Amniotic epithelial cell (primary cell): ENCODE measurements at places on chromosomes 2 and 18.

DNA sequence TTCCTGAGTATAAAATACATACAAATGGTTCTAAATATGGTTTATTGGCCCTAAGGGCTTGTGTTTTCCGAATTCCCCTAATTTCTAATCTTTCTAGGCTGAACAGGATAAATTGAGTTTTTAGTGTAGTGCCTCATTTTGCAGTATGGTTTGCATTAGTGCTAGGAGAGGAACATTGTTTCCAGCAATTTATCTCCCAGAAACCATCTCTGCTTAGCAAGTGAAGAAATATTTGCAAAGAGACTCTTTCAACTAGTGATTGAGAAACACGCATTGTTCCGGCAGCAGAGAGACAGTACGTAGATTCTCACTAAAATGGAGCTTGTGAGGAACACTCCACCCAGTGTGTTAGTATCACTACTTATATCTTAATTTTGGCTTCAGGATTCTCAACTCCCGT is 177.8 kb upstream of the EPAS1 start:
- DNase-seq, result peak; percentile 84

- peak; percentile 81 for DNase-seq
These were observed 68.4 kb downstream of the PID1 start for GRCh38 chr2:229202646-229203045.

DNA sequence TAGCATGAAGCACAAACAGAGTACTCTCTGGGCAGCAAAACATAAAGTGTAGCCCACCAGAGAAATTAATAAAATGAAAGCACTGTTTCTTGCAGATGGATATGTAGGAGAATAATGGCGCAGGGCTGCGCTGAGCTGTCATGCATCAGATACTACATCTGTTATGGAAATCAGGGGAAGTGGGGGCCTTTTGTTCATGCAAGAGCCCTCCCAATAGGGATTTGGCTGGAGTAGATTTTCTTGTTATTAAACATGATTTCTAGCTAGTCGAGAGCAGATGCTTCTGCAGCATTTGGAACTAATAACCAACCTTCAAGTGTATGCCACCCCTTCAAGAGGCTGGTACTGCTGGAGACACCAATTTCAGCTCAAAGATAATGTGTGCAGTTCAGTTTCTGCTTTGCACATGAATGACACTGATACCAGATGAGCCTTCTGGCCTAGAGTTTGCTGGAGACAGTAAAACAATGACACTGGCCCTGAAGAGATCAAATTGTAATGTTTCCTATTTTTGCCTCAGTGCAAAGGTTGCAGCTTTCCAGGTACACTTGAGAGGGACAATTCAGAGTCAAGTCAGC is 58.0 kb downstream of the RND3 start:
- no peak for DNase-seq

- no peak for DNase-seq
These were observed 44.7 kb upstream of the TNP1 start for GRCh38 chr2:216904554-216904953.

DNA sequence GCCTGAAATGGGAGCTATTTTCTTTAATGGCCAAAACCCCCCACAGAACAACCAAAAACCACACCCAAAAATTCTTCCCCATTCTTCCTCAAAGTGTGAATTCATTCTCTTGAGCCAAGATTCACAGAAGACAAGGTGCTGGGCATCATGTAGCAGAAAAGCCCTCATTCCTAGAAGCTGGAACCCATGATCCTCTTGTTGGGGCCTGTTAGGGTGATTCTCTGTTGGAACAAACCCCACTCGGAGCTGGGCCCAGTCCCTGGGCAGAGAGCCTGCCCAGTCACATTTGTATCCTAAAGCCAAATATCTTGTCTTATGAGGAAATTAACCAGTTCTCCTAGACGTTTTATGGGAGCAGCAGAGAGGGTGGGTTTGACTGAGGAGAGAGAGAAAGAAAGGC is 22.8 kb upstream of the VPS4B start:
- no peak for DNase-seq

DNA sequence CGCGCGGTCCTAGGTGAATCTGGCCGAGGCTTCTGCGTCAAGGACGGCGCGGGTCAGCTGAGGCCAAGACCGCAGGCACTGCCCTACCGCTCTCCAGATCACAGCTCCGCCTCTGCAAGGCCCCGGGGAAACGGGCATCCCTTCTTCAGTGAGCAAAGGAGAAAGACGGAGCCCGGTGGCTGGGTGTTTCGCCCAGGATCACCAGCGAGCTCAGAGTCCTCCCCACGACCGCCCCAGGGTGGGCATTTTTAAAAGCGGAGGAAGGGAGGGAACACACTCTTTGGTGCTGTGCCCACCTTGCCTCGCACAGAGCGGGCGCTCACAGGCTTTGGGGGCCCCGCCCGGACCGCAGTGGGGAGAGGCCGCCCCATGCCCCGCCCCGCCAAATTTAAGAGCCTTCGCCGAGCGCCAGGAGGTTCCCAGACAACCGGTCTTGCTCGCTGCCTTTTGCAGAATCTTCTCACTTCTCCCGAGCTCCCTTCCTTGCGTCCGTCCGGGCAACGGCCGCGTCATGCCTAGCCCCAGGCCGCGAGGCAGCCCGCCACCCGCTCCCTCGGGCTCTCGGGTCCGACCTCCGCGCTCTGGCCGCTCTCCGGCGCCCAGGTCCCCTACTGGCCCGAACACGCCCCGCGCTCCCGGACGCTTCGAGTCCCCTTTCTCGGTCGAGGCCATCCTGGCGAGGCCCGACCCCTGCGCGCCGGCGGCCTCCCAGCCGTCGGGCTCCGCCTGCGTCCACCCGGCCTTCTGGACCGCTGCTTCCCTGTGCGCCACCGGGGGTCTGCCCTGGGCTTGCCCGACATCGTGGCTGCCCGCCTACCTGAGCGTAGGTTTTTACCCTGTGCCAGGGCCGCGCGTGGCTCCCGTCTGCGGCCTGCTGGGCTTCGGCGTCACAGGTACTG is at the start of gene NOTO:
Gene NOTO (plus strand): TSS at position 419 of the 899 bp plus-strand sequence. CDS start 93 bp downstream, at position 512.
- DNase-seq, result peak; percentile 18

GRCh38 chr18:56003009-56003719 is 415.2 kb upstream of the TCF4 start:
- DNase-seq, result no peak

- peak; percentile 98 for DNase-seq
These were observed 168.7 kb downstream of the TMEM247 start for GRCh38 chr2:46647766-46648742.

DNA sequence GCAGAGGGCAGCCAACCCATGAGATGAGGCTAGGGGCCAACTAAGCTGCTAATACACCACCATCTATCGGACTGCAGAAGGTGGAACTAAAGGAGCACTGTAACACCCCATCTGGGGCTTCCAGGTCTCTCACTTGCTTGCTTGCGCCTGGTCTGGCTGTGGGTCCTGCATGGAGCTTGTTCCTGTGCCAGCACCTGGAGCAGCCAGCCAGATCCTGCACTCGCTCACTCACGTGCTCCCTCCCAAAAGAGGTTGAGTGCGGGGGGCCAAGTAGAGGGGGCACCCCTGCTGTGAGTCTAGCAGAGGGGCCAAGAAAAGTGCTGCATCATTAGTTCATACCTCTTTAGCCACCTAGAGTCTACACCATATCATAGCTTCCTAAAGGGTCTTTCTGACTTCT is 250.9 kb downstream of the LRRTM4 start:
- DNase-seq, result no peak
